Retina (tissue), 1 donor: ENCODE measurements at places on chromosomes 3 and 15.

DNA sequence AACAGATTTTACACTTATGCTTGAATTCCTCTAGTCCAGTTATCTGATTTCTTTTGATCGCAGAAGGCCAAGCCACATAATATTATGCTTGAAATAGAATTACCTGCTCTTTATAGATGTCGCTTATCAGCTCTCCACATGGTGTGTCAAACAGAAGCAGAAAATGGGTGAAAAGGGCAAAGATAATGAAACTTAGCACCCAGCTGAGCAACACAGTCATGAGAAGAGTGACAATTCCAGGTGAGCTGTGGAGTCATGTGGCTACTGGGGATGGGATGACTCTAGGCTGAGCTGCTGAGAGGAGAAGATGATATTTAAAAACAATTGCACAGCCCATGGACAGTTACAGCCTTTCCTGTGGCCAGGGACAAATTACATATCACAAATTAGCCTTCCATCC lies 398.7 kb upstream of the PDZRN3 start:
- DNase-seq = no peak

DNA sequence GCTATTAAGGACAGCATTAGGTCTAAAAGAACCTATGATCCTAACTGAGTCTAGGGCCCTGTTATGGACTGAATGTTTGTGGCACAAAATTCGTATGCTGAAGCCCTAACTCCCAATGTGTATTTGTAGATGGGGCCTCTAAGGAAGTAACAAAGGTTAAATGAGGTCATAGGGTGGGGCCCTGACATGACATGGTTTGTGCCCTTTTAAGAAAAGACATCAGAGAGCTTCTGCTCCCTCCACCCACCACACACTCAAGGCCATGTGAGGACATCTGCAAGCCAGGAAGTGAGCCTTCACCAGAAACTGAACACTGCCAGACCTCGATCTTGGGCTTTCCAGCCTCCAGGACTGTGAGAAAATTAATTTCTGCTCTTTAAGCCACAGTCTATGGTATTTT lies 49.2 kb downstream of the PHC3 start:
- DNase-seq = no peak

DNA sequence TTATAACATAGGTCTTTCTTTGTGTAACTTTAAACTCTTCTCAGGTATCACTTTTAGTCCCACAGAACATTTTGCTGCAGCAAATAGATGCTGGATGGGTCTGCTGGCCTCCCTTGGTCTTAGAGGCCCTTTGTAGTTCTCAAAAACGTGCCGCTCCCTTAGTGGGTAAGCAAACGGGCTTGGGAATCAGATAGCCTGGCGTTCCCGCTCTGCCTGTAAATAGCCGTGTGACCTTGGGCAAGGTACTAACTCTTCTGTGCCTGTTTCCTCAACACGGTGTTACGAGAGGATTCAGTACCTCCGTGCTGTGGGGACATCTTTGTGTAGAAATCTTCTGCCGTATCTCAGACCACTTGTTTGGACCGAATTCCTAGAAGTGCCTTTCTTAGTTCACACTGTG lies 64.4 kb downstream of the DNAJB8 start:
- no peak for DNase-seq

GRCh38 chr15:93372208-93372864 lies 283.3 kb upstream of the RGMA start:
- DNase-seq = peak; percentile 54

GRCh38 chr15:23877502-23878412 lies 190.7 kb upstream of the NDN start:
- DNase-seq = peak; percentile 78

DNA sequence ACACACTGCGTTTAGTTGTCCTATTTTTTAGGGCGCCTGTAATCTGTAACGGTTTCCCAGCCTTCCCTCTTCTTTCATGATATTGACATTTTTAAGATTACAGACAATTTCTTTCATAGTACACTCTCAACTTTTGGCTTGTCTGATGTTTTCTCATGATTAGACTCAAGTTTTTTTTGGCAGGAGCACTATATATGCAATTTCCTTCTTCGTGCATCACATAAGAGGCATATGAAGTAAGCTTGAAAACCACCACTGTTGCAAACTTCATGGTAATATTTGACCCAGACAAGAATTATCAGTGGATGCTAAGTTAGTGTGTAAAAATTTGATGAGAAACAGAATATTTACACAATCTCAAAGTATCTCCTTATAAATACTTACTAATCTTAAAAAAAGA lies 119.2 kb upstream of the CMC1 start:
- no peak for DNase-seq

GRCh38 chr15:62641825-62642224 lies 400.7 kb upstream of the TPM1 start:
- DNase-seq = no peak

DNA sequence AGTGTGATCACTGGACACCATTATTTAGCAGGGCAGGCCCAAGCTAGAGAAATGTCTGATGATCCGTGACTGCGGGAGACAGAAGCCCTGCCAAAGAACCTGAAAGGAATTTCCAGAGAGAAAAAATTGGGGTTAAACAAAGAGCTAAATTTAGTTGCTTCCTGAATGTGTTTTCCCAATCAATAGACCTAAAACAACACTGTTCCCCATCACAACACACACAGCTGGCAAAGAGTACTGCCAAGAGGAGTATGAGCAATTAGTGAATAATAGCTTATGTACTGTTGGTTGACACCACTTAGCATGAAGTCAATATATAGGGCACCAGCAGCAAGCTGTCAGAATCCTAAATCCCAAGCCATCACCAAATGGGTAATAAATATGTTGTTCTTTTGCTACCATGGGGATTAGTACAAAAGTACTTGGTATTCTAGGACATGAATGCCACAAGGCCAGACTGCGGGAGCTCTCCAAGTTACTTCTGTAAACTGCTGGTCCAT lies 35.7 kb downstream of the CLK3 start:
- no peak for DNase-seq

DNA sequence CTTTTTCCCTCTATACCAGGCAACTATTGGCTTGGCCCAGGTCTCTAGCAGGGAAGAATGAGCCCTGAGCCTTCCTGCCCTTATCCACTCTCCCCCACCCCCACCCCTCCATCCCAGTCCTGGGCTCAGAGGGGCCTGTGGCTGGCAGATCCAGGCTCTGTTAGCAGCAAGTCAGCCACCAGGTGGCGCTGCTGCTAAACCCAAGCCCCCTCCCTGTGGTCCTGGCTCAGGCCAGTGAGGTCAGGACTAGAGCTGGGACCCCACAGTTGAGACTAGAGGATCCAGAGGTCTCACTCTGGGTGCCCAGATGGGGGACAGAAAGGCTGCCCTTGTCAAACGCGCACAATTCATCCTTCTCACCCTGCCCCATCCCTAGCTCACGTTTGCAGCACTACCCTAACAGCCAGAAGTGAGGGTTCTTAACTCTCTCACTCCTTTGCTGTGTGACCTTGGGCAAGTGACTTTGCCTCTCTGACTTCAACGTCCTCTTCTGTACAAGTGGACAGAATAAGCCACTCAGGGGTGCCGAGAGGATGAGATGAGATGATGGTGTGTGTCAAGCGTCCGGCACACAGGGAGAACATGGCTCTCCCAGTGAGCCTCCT lies 46.8 kb upstream of the SLC6A1 start:
- peak; percentile 87 for DNase-seq

DNA sequence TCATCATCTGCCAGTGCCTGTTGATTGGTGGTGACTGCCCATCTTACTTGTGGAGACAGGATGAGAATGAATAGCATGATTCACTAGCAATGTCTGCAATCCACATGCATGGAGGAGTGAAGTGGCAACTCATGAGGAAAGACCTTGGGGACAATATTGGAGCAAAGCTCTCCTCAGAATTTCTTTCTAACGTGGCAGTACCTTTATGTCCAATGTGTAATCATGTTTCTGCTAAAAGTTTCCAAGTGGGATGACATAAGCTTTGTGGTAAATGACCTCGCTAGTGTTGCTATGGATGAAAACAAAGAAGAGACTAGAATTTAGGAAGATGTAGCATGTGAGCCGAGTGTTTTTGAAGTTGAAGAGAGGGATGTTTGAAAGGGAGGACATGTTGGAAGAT lies 117.8 kb downstream of the CPNE4 start:
- no peak for DNase-seq

- no peak for DNase-seq
Measured at GRCh38 chr3:126971891-126972351, 11.0 kb upstream of the PLXNA1 start.

GRCh38 chr15:61687124-61687523 lies 373.1 kb downstream of the VPS13C start:
- no peak for DNase-seq

DNA sequence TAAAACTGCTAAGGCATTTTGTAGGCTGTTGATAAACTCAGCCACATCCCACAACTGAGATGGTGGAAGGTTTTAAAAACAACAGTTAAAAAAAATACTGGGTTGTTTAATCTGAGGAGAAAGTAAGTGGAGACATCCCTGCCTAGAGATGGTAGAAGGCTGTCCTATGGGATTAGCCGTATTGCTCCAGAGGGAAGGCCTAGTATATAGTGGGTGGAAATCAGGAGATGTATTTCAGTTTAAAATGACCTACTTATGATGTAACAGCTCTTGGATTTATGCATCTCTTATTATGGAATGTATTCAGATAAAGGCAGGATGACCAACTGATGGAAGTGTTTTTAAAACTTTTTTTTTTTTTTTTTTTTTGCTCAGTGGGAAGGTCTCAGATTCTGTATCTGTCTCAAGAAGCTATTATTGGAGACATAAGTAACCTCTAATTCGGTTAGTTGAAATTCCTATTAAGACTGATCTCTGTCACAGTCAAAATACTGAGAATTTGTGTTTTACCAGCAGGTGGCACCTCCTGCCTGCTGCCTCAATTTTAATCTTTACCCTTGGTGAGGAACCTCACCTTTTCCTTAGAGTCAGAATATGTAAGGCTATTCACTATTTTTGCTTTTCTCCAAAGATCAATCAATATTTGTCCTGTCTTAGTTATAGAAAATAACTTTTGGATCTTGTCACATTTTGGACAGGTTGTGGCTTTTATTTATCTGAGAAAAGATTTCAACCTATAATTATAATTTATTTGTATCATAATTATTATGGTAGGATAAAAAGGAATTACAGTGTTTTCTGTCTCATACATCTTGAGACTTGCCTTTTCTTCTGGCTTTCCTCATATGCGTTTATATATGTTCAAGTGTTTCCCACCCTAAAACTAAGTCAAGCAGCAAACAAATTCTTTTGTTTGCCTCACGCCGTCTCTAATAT lies 63.0 kb downstream of the VPS8 start:
- DNase-seq = peak; percentile 41

GRCh38 chr3:24965706-24966385 lies 462.2 kb upstream of the RARB start:
- DNase-seq = no peak

DNA sequence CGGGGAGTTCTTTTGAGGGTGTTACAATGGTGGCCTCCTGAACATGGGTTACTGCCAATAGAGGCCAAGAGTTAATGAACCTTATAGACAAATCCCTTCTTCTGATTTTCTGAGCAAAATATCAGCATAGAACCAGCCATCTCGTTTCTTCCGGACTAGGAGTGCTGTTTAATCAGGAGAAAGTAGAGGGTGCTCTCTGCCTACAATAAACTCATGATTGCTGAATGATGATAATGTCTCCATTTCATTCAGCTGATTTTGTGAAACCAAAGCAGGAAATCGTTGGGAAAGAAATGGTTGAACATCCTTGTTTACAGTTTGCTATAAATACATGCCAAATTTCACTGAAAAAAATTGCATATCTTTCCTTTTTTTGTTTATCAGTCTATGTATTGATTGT lies 142.8 kb upstream of the PLSCR5 start:
- peak; percentile 1 for DNase-seq

DNA sequence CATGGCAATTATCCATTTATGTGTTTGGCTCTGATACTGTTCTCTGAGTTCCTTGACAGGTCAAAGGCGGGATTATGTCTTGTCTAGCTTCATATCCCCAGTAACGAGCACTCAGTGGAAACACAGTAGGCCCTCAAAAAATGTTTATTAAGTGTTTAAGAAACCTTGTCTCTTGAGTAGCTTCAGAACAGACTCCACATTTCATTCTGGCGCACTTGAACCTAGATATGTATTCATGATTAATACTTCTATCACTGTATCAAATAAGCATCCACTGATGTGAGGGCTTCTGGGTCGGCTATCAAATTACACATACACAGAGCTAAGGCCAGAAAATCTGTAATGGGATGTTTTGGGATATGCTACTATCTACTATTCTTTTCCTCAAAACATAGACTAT lies 4.6 kb downstream of the CBLB start:
- DNase-seq = no peak

GRCh38 chr3:159131376-159131775 lies 329.5 kb downstream of the MFSD1 start:
- DNase-seq = no peak

GRCh38 chr3:137191133-137191923 lies 233.5 kb downstream of the IL20RB start:
- DNase-seq = no peak

DNA sequence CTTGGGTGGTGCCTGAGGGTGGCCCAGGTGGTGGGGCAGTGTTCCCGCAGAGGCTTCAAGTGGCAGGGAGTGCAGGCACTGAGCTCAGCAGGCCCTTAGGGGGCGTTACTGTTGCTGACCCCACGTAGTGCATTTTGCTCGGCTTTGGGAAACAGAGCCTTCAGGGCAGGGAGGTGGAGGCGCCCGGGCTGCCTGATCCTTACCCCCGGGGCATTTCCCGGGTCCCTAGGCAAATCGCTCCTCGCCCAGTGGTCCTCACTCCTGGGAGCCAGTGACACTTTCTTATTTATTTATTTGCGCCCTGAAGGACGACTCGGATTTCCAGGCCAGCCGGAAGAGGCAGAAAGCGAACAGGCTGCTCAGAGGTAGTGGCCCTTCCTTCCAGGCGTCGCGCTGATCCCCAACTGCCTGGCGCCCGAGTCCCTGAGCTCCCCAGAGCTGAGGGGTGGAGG lies 10.1 kb upstream of the FOXB1 start:
- DNase-seq = peak; percentile 58

- DNase-seq = no peak
Measured at GRCh38 chr3:155131104-155131503, 51.0 kb downstream of the MME start.

GRCh38 chr3:11698326-11699082 lies 54.8 kb upstream of the VGLL4 start:
- no peak for DNase-seq

- DNase-seq = no peak
Measured at GRCh38 chr15:37764733-37765191, 169.7 kb upstream of the TMCO5A start.
